ENCODE measurements at places on chromosomes 7 and 10.

GRCh38 chr7:55723621-55723941 is 139.0 kb downstream of the SEPTIN14 start:
- no peak for DNase-seq

DNA sequence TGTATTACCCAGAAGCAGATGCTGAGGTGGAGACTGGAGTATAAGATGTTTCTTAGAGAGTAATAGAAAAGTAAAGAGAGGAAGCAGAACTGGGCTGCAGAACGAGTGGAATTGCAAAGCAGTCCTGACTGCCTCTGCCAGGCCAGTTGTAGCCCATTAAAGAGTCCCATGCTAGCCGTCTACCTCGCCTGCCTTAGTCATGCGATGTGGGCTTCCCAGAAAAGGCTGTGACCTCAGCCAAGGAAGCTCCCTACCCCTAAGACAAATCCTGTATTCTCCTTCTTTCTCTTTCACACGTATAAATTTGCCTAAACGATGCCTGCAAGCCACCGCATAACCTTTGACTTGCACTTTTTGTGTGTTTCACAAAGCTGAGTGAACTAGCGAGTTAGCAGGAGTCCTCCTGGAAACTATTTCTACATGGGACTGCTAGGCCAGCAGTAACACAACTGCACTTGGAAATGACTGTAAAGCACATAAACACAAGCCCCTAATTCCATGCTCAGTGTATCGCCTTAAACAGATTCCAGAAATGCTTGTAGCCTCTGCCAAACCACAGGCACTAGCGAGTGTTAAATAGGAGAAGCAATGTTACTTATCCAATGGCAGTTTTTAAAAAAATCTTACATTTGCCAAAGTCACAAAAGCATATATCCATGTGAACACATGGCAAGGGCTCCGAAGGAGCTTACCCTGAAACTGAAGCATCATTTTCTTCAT is 47.4 kb upstream of the GNAI1 start:
- no peak for DNase-seq

- DNase-seq, result no peak
Measured at GRCh38 chr10:69858201-69858600, 56.5 kb downstream of the COL13A1 start.

- DNase-seq, result no peak
Measured at GRCh38 chr10:70478191-70479164, at the start of gene PALD1. TSS of gene PALD1 (plus strand) at chr10:70478767. CDS start at chr10:70525952, 47,185 bp downstream.

- DNase-seq, result no peak
Measured at GRCh38 chr7:30068117-30068516, 39.9 kb downstream of the PLEKHA8 start.

DNA sequence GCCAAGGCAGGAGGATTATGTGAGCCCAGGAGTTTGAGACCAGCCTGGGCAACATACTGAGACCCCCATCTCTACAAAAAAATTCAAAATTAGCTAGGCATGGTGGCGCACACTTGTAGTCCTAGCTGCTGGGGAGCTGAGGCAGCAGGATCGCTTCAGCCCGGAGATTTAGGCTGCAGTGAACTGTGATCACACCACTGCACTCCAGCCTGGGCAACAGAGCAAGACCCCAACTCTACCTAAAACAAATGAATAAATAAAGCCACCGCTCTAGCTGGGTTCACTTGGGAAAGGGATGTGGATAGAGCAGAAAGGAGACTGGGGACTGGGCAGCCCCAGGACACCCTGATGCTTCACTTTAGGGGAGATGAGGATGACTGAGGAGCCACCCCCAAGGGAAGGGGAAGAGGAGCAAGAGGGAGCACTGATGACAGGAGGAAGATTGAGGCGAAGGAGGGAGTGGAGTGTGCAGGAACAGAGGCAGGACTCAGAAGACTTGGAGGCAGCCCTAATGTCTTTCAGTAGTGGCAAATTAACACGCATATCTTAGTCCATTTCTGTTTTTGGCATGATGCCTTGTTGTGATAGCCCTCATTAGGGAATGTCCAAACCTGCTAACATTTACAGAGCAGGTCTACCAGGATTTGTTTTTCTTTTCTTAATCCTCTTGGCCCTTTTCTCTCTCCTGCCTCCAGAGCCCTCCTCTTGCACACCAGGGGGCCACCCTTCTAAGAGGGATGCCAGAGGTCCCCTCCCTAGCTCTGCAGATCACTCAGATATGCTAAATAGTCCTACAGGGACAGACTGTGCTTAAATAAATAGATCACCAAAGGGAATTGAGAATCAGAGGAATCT is 88.3 kb downstream of the C10orf105 start:
- DNase-seq, result no peak
